ENCODE measurements at places on chromosomes 2 and 18.

DNA sequence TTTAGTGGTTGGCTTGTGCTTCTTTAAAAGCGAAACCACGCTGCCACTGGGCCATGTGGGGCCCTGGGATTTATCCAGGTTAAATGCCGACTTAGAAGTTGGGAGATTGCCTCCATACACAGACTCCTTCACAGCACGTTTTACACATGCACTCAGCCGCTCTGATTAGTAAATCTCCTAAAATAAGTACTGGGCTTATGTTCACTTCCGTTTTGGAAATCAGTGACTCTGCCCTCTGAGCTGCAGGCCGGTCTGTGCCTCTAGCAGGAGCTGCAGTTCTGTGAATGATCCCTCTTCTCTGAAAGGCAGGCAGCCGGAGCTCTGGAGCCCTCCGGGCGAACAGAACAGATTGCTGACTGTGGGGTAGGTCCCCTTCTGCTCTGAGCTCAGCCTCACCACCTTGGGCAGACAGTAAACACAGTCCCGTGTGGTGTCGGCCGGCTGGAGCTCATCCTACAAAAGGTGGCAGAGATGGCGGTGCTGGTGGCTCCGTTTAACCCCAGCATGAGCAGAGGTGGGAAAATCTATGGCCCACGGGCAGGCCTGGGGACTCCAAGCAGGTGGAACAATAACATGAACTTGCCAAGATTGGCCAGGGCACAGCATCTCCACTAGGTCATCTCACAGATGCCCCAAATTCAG is 9.8 kb upstream of the RAB17 start:
- DNase-seq = peak; percentile 50

- no peak for DNase-seq
These were observed 97.3 kb downstream of the CDCA7 start for GRCh38 chr2:173451941-173452340.

GRCh38 chr2:177211169-177211568 is 1.4 kb upstream of the HNRNPA3 start:
- no peak for DNase-seq

- DNase-seq = no peak
These were observed 37.9 kb downstream of the GALNT1 start for GRCh38 chr18:35619464-35619863.

DNA sequence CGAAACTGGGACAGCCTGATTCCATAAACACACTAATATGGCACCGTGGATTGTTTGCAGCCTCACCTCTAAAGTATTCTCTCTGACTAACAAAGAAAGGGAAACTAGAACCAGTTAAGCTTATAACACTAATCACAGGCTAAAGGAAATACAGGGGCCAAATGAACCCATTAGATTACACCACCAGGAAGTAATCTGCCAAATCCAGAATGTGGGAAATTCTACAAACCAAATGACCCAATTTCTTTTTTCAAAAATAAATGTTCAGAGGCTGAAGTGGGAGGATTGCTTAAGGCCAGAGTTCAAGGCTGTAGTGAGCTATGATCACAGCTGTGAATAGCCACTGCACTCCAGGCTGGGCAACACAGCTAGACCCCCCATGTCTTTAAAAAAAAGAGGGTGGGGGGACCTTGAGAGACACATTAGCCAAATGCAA is 1.5 kb upstream of the MPPE1 start:
- DNase-seq = no peak

GRCh38 chr2:183204397-183204796 is 80.2 kb downstream of the NUP35 start:
- DNase-seq = no peak

GRCh38 chr18:43627848-43628530 is 350.7 kb upstream of the SYT4 start:
- DNase-seq = no peak

GRCh38 chr2:133477616-133477990 is 90.7 kb downstream of the NCKAP5 start:
- no peak for DNase-seq

- peak; percentile 77 for DNase-seq
These were observed at the start of gene PER2 for GRCh38 chr2:238287737-238288649. Gene PER2 (minus strand): TSS chr2:238288610. CDS start chr2:238277936, 10,674 bp downstream.

- DNase-seq = no peak
These were observed 445.1 kb upstream of the SPRED2 start for GRCh38 chr2:65877331-65878010.

DNA sequence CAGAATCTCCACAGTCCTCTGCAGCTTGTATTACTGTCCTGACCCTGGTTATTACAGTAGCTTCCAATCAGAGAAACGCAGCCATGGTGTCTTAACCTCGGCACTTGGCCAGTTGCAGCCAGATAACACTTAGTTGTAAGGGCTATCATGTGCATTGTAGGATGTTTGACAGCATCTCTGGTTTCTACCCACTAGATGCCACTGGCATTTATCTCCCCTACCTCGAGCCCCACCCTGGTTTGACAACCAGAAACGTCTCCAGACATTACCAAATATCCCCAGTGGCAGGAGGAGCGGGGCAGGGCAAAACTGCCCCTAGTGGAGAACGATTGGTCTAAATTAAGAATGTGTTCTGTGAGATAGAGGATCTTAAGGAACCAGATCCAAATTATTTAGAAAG is 13.1 kb downstream of the DSG2 start:
- no peak for DNase-seq

DNA sequence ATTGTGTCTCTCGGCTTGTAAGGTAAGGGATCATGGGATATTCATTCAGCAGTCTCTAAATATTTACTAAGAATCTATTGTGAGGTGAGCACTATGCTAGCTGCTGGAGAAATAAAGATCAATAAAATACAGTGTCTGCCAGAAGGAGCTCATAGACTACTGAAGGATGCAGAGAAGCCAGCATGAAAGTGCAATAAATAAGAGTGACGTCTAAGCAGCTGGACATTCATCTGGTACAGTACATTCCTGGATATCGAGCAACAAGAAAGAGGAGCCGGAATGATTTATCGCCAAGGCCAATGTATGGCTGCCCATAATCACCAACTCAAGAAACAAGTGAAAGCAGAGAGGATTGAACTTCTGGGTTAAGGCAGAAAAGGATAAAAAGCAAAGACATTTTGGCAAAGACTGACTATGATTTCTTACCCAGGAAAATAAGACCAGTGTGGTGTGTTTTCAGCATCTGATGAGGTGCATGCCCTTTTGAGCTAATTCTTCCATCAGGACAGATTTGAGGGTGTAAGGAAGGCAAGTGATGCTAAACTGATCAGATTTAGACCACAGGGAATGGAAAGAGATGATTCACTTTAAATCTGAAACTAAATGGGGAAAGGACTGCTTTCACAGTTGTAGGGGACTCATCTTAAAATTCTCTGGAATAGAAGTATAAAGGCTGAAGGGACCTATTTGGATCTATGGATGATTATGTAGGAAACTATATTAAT is 18.7 kb upstream of the LMAN1 start:
- DNase-seq = no peak

- no peak for DNase-seq
These were observed 386.6 kb upstream of the SPRED2 start for GRCh38 chr2:65818873-65819451.

- DNase-seq = no peak
These were observed 12.9 kb downstream of the ARPC2 start for GRCh38 chr2:218229851-218230250.
